ENCODE measurements at places on chromosomes 2 and 18.

GRCh38 chr2:112958428-112959108, 19.2 kb upstream of the IL36G start:
- DNase-seq: peak; percentile 69

DNA sequence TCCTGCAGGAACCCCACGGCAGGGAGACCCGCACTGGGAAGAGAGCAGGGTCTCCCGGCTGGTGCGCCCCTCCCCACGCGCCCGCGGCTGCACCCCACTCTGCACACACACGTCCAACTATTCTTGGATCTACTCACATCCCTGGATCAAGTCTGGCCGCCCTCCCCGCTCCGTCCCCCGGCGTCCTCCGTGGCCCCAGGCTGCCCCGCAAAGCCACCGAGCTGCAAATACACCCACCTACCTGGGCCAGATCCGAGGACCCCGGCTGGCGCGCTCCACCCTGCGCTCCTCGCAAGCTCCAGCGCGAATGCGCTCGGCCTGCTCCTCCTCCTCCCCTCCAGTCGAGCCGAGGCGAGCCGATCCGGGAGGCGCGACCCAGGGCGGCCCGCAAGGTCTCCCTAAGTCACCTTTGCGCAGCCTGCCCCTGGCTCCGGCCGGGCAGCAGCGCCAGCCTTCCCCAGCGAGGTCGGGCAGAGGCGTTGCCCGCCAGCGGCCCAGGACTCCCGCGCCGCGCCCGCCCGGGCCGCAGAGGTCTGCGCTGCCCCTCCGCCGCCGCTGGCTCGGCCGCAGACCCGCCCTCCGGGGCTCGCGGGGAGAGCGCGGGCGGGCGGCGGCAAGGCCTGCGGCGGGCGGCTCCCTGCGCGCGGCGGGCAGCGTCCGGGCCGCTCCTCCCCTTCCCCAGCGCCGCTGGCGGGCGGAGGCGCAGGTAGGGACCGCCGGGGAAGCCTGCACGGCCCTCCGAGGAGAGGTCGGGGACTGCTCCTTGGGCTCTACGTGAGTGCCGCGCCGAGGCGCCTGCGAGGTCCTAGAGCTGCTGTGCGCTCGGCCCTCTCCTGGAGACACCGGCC, 126.0 kb downstream of the OSBPL1A start:
- peak; percentile 69 for DNase-seq

DNA sequence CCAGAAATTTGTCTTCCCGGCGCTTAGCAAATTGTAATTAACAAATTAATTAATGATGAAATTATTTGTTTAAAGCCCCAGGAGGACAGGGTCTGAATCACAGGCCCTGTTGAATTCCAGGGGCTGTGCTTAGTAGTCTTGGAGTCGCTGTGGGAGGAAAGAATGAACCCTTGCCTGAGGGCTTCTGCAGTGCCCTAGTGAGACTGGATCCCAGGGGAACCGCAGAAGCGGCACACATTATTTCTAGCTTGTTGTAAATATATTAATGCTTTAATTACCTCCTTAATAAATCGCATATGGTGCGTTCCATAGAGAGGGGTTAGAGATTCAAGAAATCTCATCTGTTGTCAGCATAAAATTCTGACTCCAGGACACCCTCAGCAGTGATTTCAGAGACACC, 235.4 kb downstream of the CELF4 start:
- DNase-seq: no peak

DNA sequence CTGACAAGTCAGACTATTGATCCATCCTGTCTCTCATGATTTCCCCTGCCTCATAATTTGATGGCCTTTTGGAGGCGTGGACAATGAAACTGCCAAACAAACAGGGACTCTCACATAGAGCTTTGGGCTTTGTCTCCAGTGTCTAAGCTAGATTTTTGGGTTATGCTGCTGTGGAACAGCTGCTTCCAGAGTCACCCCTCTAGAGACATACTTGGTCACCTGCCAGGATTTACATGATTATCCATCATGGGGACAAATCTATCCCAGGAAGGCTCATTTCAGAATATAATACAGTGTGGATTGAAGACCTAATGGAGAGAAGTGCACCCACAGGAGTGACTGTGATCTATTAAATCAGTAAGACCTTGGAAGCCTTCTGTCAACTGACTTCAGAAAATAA, 159.6 kb downstream of the SLC8A1 start:
- no peak for DNase-seq

DNA sequence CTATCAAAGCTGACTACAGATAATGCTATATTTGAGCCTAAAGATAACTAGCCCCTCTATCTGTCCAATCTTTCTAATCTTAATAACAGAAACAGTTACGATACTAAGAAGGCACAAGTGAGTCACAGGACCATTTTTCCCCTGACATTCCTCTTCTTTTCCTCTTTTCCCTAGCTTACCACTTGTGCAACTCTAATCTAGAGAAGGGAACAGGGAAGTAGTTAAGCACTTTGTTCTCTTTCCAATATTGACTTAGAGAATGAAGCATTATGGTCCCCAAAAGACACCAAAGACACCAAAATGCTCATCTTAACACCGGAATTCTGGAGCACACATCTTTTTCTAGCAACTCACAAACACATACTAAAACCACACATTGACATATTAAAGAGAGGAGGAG, 1.8 kb downstream of the PDE11A start:
- DNase-seq: peak; percentile 22

DNA sequence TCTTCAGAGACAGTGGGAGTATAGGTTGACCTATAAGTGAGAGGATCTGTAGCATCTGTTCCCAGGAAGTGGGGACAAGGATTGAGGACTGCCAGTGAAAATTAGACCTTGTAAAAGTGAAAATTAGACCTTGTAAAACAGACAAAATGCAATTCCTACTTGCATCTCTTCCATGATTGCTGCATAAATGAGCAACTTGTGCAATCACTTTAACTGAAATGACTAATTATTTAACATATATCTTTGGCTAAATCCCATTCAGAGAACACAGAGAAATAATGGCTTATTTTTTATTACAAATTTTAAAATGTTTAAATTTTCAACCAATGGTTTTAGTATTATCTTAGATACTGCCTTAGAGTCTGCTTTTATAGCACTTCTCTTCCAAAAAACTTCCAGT, 67.2 kb upstream of the NABP1 start:
- peak; percentile 31 for DNase-seq

DNA sequence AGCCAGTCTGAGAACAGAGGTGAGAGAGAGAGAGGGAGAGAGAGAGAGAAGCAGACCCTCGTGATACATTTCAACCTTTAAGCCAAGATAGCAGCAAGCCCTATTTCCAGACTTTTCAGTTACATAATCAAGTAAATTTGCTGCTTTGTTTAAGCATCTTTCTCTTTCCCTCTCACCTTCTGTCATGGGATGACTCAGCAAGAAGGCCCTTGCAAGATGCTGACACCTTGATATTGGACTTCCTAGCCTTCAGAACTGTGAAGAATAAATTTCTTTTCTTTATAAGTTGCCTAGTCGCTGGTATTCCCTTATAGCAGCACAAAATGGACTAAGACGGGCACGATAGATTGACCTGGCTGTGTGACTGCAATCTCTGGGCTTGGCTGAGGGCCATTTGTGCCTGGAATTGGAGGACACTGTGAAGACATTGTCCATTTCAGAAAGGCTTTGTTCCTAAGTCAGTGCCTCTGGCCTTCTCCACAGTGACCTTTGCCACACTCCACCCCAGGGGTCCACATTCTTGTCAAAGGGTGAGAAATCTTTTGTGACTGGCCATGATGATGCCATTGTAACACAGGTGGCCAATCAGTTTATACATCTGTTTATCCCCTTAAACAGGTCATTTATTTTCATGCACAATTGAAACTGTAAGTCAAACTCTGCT, 51.3 kb upstream of the ITSN2 start:
- DNase-seq: no peak

DNA sequence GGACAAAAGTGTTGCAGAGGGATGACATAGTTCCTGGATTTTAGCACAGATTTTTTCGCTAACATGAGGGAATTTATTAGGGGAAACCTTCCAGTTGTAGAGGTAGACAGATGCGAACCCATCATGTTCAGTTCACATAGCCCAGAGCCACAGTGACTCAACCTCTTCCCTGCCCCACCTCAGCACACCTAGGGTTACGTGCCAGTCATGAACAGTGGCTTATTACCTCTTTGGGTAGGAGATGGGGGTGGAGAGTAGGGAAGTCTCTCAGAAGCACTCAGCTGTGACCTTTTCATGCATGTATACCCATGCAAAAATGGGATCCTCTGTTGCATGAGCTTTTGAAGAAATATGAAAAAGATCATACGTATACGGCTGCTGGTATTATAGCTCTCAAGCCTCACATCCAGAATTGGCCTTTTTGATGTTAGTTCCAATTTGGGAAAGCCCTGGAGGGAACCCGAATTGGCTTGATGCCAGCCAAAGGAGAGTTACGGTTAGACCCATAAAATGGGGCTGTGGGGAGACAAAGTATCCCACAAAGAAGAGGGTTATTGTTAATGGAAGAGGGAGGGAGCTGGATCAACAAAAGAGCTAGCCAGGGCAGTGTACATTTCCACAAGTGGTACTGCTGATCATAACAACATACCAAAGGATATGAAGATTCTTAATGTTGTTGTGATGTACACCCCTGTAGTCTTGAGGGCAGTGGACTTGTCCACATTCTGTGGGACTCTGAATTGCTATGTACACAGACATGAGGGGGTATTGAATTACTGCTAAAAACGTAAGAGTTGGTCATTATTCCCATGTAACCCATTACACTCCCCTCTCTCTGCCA, 4.9 kb downstream of the TANC1 start:
- DNase-seq: peak; percentile 24

DNA sequence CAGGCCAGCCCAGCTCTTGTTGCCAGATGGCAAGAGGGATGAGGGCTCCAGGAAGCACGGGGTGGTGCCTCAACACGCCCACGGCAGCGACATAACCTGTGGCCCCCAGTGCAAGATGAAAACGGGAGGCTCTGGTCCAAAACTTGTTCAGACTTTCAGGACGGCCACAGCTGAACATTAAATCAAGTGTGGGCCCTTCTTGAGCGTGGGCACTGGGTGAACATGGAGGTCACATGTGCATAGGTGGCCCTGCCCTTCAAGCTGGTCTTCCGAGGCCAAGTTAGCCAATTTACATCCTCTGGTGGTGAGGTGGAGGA, 77.5 kb downstream of the NDUFA10 start:
- no peak for DNase-seq

GRCh38 chr2:183935005-183935404, 663.3 kb upstream of the ZNF804A start:
- no peak for DNase-seq

GRCh38 chr2:190582019-190582418, 47.5 kb upstream of the NEMP2 start:
- no peak for DNase-seq

GRCh38 chr2:191835539-191836350, 11.1 kb downstream of the CAVIN2 start:
- peak; percentile 42 for DNase-seq

GRCh38 chr2:178191004-178191508, 3.3 kb upstream of the OSBPL6 start:
- DNase-seq: peak; percentile 21

- DNase-seq: no peak
Observed at GRCh38 chr2:51268191-51268590, 236.3 kb upstream of the NRXN1 start.

GRCh38 chr18:74895686-74896085, 298.0 kb downstream of the ZNF407 start:
- DNase-seq: peak; percentile 48

GRCh38 chr2:16079637-16080036, 139.3 kb downstream of the MYCN start:
- no peak for DNase-seq

DNA sequence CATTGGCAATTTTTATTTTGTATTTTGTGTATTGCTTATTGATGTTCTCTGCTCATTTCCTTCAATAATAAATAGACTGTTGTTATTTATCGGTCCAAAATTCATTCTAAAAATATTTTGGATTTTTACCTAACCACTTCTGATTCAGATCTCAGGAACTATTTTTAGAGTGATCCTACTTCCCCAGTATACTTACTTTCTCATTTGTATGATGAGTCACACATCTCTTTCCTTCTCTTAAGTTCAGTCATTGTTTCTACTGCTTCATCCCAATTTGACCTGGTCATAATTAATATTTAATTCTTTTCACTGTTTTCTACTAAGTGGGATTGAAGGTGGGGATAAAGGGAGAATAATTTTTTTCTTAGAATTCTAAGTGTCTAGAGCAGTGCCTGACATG, 75.1 kb downstream of the AGPS start:
- DNase-seq: peak; percentile 71

DNA sequence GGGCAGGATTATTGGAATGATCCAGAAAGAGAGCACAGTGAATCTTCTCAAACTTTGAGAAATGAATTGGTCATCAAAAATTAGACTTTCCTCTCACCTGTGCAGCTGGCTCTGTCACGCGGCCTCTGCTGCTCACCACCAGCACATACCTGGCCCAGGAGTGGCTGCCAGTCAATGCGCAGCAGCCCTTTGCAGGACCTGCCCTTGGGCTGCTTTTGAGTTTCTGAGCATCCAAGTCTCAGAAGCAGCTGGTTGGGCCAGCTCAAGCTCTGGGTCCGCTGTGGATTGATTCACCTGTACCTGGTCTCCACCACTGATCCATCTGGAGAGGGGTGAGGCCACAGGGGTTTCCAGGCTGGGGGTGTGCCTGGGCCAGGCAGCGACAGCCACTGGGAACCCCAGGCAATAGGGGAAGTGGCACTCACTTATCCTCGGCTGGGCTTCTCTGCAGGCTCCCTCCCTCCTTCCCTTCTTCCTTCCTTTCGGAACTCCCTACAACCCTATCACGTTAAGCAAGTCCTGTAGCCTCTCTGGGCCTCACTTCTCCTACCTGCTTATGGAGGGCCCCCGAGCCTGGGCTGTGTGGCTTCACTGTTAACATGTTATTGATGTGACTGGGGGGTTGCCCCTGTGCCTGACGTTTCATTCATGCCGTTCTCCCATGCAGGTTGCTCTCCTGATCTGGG, 48.1 kb downstream of the SH3BP4 start:
- no peak for DNase-seq

DNA sequence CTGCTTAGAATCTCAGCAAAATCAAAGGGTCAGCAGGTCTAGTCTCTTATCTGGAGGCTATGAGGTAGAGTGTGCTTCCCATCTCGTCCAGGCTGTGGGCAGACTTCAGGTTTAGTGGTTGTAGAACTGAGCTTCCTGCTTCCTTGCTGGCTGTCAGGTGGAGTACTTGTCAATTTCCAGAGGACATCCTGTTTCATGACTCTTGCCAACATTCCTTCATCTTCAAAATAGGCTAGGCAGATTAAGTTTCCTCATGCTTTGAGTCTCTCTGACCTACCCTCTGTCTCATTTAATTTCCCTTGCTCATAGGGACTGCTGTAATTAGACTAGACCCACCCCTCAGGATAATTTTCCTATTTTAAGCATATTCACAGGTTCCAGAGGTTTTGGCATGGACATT, 562.6 kb downstream of the SPAG16 start:
- DNase-seq: peak; percentile 22

DNA sequence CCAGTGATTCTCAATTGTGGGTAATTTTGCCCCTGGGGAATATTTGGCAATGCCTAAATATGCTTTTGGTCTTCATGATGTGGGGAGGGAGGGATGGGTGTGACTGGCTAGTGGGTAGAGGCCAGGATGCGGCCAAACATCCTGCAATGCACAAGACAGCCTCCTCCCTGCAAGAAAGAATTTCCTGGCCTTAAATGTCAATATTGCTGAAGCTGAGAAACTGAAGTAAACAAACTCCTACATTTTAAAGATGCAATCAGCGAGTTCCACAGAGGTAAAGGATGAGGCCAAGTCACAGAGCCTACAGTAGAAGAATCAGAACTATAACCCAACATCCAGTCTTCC, 272.9 kb upstream of the EPHA4 start:
- DNase-seq: no peak
